RWPE1 (cell line): ENCODE measurements at places on chromosomes 4 and X.

GRCh38 chr4:15400981-15401671, 26.7 kb upstream of the C1QTNF7 start:
- peak; percentile 72 for DNase-seq

- no peak for DNase-seq
These were observed 71.8 kb upstream of the FHDC1 start for GRCh38 chr4:152864361-152864760.

- DNase-seq: no peak
These were observed 172.8 kb upstream of the EDNRA start for GRCh38 chr4:147307896-147308674.

DNA sequence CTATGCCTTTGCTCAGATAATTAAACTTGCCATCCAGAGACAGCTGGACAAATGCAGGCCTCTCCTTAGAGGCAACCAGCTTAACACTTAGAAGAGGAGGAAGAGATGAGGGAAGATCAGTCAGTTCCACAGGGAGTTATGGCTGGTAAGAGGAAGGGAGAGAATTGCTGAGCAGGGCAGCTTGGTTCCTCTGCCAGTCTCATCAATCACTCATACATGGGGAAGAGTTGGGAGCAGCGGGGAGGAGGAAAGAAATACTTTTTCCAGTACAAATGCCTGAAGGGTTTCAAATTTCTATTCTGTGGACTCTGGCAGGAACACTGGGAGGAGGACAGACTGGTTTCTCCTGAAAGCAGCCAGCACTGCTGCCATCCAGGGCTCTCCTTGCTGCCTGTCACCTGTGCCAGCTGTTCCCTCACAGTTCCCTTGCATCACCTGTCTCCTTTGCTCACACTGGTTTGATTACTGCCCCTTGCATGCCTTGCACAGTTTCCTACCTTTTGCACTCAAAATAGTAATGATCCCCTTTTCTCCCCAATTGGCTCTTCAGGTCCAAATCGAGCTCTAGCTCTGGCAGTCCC, 59.5 kb downstream of the PGRMC2 start:
- DNase-seq: peak; percentile 10

DNA sequence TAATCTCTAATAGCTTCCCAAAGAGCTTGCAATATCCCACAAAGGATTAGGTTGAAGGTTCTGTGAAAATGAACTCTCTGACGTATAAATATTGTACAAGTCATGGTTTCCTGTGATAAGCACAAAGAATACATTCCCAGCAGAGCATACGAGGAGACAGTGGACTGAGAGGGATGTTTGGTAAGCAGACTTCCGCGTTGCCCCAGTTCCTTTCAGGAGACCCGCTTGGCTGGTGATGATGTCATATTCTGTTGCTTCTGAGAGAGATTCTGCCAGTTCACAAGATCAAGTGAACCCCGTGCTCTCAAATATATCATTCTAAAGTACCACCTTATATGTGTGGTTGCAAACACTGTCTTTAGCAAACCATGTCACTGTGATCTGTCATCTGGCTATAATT, 323.9 kb upstream of the CASK start:
- no peak for DNase-seq

- no peak for DNase-seq
These were observed 45.9 kb downstream of the PDGFRA start for GRCh38 chr4:54274795-54275665.

GRCh38 chrX:37678574-37678973, 7.0 kb upstream of the XK start:
- no peak for DNase-seq

- no peak for DNase-seq
These were observed 49.7 kb upstream of the TMEM164 start for GRCh38 chrX:109952985-109953905.

DNA sequence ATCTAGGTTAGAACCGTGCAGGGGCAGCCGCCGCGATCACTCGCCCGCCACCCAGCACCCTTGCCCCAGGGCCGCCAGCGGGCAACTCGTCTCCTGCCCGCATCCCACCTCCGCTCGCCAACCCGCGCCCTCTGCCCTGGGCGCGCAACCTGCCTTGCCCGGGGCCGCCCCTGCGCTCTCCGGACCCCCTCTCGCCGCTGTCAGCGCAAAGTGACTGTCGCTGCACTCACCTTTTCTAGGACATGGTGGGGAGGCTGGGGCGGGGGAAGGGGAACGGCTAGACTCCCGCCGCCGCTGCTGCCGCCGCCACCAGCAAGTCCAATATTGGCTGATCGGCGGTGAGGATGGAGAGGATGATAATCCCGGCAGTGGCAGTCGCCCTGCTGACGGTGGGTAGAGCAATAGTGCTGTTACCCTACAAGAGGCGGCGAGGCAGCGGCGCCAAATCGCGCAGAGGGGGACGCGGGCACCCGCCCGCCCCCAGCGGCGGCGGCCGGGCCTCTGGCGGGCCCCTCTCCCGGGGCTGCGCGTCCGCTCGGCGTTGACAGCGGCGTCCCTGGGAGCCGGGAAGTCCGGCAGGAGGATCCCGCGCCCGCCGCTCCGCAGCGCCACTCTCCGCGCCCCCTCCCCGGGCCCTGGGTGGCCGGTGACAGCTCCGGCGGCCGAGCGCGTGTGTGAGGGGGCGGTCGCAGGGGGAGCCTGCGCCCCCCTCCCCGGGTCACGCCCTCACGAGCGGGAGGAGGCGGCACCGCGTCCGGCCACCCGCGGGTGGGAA, 2.3 kb upstream of the NR3C2 start:
- DNase-seq: no peak

GRCh38 chr4:77911842-77912450, 49.3 kb downstream of the MRPL1 start:
- no peak for DNase-seq

DNA sequence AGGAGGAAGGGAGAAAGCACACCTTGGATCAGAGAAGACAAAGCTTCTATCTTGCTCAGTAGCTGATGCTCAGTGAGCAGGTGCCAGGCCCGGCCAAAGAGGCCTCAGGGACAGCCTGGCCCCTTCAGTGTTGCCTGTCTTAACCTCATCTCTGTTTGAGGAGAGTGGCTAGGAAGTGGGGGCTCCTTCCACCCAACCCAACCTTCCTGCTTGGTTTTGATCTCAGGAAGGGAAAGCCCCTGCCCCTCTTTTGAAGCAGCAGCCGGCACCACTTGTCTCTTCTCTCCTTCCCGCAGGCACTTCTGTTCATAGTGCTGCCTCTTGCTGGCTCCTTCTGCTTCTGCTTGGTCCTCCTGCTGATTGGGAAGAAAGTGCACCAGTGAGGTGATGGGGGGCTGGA, 2.4 kb upstream of the AFF2 start:
- no peak for DNase-seq

DNA sequence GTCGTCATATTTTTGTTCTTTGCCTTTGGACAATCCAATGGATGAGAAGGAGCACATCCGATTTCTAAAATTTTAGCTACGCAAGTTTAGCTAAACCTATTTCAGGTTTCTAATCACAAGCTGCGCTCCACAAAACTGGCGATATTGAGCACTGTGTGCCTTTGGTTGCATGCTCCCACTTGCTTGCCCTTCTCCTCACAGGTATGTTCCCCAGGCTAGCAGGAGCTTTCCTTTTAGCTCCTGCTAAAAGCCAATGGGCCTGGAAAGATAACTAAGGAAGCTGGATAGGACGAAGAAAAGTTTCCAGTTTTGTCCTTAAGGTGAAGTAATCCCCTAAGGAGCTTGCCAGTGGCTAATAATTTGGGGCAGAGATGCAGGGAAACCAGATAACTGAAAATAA, 975.2 kb downstream of the FSTL5 start:
- no peak for DNase-seq
